ENCODE measurements at places on chromosomes 16 and 17.
A peak's percentile ranks its signal among the peaks of the same experiment; 100 is the strongest.

- DNase-seq: peak; percentile 84
Observed at GRCh38 chr17:2179615-2180295, 123.8 kb downstream of the SMG6 start.

GRCh38 chr17:51640108-51640622 lies 379.8 kb downstream of the UTP18 start:
- no peak for DNase-seq

DNA sequence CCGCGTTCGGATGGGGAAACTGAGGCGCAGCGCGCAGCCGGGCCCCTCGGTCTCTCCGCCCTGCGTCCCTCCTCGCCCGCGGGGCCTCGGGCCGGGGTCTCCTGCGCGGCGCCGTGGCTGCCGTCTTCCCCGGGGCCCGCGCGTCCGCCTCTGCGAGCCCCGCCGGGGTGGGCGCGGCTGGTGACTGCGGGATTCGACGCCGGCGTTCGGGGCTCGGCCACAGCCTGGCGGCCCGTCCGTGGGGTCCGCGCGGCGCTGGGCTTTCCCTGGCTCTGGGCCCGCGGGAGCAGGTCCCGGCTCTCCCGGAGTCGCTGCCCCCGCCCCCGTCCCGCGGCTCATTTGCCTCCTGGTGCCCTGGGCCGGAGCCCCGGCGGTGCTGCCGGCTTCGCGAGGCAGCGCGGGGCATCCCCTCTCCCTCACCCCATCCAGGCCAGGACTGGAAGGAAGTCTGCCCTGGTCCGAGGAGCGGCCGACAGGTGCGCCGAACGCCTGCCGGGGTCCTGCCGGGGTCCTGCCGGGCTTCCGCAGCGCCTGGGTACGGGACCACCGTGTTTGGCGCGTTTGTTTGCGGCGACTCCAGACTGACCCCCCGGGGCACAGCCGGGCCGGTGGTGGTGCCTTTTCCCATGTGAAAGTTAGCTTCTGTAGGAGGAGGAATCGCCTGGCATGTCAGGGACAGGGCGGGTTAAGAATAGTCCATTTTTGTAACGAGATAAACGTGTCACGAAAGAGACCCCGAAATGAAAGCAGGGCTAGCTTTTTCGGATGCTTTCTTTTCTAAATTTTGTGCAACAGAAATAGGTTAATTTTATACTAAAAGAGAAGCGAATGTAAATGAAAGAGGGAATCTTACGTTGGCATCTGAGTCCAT lies 671 bp downstream of the CHMP6 start:
- no peak for DNase-seq

GRCh38 chr17:74520016-74520434 lies 11.2 kb downstream of the CD300LB start:
- no peak for DNase-seq

DNA sequence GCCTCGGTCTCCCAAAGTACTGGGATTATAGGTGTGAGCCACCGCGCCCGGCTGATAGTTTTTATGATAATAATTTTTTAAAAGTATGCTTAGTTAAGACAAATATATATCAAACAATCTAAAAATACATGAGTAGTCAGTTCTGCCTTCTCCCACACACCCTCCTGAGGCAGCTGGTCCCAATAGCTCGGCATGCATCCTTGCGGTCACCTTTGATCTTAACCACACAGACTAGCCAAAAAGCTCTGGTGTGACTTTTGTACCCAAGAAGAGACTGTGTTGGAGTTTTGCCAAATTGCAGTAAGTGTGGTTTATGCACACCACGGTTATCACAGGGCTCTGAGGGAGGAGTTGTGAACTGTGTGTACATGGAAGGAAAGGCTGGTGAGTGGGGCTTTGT lies 25.6 kb downstream of the ATP6V0A1 start:
- DNase-seq: no peak

DNA sequence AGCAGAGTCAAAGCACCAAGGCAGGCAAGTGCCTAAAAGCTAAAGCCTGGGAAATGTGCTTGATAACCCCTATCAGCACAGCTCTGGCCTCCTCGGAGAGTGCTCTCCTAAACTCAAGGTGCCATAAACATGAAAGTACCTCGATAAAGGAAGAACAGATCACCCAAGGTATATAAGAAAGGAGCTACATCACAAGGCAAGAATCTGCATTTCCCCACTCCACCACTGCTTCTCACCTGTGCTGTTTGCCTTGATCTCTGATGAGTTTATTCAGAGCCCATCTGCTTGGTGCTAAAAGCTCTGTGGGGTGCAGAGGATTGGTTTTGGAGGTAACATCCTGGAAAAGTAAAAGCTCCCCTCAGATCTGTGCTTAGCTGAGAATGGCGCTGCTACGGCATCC lies 449.5 kb upstream of the CDH5 start:
- no peak for DNase-seq

DNA sequence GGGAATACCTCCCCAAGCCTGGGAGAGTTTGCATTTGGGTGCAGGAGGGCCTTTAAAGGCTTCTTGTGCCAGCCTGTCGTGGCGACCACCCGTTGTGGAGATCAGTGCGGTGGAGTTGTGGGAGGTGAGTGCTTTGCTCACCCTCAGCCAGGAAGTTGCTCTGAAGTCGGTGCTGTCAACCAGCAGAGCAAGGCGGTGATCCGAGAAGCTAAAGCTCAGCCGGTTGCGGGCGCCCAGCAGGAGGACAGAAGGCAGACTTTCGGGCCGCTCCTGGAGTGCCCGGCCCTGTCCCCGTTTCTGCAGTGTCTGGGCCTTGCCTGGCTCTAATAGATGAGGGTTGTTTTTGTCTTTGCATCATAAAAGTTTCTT lies 1.4 kb downstream of the UBE2I start:
- no peak for DNase-seq

DNA sequence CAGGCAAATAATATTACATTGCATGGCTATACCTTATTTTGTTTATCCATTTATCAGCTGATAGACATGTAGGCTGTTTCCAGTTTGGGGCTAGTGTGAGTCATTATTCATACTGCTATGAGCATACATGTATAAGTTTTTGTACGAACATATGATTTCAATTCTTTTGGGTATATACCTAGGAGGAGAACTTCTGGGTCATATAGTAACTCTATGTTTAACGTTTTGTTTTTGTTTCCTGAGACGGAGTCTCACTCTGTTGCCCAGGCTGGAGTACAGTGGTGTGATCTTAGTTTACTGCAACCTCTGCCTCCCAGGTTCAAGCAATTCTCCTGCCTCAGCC lies 2.4 kb upstream of the ITGAL start:
- no peak for DNase-seq

DNA sequence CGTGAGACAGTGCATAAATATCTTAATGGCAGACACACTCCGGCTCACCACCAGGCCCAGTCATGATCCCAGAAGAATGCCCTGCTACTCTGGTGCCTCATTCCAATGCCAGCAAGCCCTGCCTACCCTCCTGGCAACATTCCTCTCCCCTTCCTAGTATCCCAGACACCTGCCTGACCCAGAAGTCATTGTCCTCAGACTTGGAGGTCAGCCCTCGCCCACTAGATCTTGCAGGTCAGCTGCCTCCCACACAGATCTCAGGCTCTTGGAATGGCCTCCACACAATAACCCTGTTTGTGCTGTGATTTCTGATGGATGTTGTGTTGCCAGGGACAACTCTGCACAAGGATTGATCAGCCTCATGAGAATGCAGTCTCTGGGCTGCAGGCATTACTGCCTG lies 1.8 kb upstream of the TEX2 start:
- peak; percentile 64 for DNase-seq

DNA sequence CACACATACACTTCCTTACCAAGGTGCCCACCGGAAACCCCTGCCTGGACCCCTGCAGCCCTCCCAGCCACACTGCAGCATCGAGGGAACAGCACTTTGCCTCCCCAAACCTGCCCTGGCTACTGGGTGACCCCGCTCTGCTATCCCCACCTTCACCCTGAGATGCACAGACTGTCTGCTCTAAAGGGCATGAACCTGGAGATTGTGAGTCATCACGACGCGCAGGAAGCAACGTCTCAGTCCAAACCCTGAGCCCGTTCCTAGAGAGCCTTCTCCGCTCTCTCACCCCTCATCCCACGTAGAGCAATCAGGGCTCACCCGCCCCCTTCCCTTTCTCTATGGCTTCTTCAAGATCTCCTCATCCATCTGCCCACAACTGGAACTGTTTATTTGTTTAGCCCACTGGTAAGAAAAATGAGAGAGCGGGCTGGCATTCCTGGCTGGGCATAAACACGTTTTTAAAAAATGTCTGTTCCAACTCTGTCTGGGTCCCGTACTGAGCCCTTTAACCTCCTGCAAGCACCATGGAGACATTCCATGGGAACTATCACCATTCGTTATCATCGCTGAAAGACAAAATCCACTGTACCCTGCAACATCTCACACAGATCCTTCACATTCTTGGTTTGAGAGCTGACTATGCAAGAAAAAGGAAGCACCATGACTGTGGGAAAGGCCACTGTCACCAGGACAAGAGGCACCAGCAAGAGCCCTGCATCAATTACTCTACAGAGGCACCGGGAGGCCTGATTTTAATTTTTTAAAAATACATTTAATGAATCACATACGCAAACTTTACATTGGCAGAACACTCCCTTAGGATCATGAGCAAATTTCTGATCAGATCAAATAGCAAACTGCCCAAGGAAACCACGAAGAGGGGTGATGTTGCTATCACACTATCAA lies 28.2 kb downstream of the ZFHX3 start:
- no peak for DNase-seq

DNA sequence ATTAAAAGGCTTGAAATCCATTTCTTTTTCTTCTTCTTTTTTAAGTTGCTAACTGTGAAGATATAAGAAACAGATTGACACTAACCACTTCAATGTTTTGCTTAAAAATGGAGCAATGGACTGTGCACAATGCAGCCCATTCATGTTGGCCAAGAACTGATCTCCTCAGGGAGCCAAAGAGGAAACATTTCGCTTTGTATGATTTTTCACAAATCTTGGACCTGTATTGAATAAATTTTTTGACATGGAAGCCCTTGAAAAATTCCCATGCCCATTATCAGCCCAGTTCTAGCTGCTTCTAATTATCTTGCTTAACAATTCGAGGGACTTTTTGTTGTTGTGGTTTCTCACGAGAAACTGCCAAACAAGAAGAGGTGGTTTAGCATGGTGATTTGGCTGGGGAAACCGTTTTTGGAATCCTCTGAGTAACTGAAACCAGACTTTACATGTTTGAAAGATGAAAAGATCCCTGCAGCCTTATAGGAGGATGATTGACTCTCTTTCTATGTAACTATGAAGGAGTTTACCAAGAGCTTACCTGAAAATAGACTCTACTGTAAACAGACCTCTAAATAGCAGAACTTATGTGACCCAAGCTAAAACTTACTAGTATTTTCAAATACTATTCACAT lies 1389.4 kb upstream of the GOT2 start:
- no peak for DNase-seq

DNA sequence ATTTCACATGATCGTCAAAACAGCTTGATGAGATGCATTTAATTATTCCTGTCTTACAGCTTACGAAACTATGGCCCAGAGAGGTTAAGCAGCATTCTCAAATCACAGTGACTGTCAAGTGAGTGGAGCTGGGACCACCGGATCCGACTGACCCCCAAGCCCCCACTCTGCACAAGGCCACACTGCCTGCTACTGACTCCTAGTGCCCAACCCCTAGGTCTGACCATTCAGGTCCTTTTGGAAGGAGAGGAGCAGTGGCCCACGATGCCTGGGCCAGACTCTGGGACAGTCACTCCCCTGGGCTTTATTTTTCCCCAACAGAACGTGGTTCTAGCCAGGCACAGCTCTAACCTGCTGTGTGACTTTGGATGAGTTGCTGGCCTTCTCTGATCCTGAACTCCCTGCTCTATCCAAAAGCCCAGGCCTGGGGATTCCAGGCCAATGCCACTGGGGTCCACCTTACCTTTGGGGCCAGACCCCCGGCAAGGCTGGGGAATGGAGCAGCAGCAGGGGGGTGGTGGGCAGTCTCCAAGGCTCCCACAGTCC lies 9.9 kb downstream of the TSPOAP1 start:
- no peak for DNase-seq
